ENCODE measurements at places on chromosomes 4 and X.
A peak's percentile ranks its signal among the peaks of the same experiment; 100 is the strongest.

- DNase-seq, result no peak
Observed at GRCh38 chr4:42519803-42520417, 122.6 kb downstream of the SHISA3 start.

GRCh38 chr4:140044337-140044902, 109.6 kb downstream of the MAML3 start:
- no peak for DNase-seq

GRCh38 chr4:164601653-164602052, 152.3 kb upstream of the SMIM31 start:
- no peak for DNase-seq

DNA sequence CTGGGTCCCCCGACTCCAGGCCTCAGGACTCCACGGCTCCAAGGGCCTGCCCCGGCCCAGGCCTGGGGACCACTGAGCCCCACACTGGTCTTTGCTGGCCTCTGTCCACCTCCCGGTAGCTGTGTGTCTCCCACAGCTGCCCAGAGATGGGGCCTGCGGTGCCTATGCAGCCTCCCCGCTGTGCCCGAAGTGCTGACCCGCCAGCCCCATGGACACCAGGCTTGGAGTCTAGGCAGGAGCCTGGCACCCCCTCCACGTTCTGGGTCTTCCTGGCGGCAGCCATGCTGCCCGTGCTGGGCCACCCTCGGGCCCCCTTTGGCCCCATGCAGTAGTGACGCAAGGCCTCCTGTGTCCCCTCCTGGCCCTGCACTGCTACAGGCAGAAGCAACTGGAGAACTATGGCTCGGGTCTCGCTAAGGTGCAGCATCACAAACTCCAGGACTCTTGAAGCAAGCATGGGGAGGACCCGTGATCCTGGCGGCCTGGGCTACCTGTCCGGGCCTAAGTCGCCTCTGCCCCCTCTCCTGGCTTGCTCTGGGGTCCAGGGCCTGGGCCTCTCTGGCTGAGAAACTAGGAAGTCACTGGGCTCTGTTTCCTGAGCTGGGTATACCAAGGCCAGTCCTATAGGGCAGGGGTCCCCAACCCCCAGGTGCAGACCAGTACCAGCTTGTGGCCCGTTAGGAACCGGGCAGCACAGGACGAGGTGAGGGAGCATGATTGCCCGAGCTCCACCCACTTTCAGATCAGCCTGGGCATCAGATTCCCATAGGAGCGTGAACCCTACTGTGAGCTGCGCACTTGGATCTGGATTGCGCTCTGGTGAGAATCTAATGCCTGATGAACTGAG, 917 bp downstream of the MYL5 start:
- no peak for DNase-seq

GRCh38 chrX:40169193-40170101, 71.7 kb upstream of the BCOR start:
- DNase-seq, result peak; percentile 61

GRCh38 chr4:6771229-6771671, 11.3 kb upstream of the KIAA0232 start:
- no peak for DNase-seq

- no peak for DNase-seq
Observed at GRCh38 chr4:37682701-37683401, 3.3 kb downstream of the RELL1 start.

- DNase-seq, result no peak
Observed at GRCh38 chr4:123497340-123497739, 100.7 kb downstream of the SPRY1 start.

DNA sequence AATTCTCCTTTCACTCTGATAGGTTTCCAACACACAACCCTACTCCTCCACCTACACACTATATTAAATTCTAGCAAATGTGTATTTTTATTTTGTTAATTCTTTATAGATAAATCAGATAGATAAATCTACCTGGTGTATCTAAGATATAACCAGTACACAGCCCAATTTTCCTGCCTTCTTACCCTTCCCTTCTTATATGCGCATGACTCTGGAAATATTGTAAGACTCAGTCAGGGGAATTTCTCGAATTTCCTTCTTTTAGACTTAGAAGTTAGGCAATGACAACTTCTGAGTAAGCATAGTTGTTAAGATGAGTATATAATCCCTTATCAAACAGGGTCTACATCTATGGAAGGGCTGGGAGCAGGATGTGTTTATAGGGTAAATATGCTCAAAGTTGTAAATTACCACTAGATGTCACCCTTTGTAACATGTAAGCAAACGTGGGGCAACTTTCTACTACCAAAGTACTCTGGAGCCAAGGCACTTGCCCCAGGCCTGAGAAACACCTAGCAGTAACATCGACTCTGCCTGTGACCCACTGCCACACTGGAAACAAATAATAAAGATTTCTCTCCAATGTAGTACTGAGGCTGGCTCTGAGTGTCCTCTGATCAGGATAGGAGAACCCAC, 444.7 kb downstream of the IQCM start:
- no peak for DNase-seq

DNA sequence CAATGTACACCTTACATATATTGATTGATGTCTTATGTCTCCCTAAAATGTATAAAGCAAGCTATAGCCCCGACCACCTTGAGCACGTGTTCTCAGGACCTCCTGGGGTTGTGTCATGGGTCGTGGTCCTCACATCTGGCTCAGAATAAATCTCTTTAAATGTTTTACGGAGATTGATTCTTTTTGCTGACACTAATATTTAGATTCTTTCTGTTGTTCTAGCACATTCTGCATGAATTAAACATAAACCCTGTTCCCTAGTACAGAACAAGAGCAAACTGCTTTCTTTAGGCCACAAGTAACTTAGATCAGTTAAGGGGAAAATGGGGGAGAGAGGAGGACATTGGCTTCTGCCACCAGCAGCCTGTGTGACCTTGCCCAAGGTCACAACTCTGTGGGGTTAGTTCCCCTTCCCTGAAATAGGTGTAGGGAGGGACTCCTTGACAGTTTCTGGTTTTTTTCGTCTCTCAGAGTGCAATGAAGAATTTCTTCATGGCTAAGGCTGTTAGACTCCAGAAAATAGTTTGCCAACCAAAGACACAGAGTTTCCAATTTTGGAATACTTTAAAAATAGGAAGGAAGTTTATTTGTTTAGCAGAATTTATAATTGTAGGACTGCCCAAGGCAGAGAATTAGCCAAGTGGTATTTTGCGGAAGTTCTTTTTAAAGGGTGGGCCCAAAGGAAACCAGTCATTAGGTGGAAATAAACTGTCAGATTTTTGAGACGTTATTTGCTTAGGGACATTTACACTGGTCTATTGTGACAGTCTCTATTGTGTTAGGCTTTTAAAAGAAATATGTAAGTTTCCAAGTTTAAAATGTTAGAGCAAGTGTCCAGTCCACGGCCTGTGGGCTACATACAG, 29.4 kb downstream of the PTTG2 start:
- no peak for DNase-seq

- no peak for DNase-seq
Observed at GRCh38 chr4:89803915-89804314, 33.0 kb downstream of the SNCA start.

GRCh38 chr4:153765894-153766293, 6.1 kb upstream of the RNF175 start:
- no peak for DNase-seq

DNA sequence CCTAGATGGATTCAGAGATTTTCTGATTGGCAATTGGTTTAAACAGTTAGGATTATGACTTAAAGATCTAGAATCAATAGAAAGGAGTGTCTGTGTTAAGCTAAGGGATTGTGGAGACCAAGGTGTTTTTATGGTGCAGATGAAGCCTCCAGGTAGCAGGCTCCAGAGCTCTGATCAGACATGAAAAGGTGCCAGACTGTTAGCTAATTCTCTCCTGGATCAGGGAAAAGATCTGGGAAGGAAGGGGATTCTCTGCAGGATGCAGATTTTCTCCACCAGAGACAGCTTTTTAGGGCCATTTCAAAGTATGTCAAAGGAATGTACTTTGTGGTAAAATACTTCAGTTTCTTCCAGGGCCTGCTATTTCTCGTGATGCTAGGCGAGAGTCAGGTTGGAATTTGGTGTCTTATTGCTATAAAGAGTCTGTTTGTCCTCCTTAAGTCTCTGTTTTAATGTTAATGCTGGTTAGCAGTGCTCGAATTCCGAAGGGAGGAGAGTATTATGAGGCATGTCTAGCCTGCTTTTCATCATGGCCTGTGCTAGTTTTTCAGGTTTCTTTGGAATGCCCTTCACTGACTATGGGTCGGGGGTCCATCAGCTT, 12.0 kb upstream of the GPR78 start:
- DNase-seq, result no peak

- no peak for DNase-seq
Observed at GRCh38 chr4:174873931-174874330, 44.2 kb upstream of the ADAM29 start.

GRCh38 chrX:149984411-149984810, 46.1 kb upstream of the EOLA2 start:
- DNase-seq, result no peak

- no peak for DNase-seq
Observed at GRCh38 chr4:140048419-140048995, 105.5 kb downstream of the MAML3 start.

GRCh38 chr4:107850438-107850837, 25.7 kb downstream of the SGMS2 start:
- DNase-seq, result no peak

- no peak for DNase-seq
Observed at GRCh38 chr4:153582954-153583702, 101.0 kb upstream of the TLR2 start.

- DNase-seq, result no peak
Observed at GRCh38 chr4:33772582-33772981, 2471.7 kb downstream of the ARAP2 start.

- no peak for DNase-seq
Observed at GRCh38 chrX:152822383-152823086, 8.0 kb downstream of the CETN2 start.

DNA sequence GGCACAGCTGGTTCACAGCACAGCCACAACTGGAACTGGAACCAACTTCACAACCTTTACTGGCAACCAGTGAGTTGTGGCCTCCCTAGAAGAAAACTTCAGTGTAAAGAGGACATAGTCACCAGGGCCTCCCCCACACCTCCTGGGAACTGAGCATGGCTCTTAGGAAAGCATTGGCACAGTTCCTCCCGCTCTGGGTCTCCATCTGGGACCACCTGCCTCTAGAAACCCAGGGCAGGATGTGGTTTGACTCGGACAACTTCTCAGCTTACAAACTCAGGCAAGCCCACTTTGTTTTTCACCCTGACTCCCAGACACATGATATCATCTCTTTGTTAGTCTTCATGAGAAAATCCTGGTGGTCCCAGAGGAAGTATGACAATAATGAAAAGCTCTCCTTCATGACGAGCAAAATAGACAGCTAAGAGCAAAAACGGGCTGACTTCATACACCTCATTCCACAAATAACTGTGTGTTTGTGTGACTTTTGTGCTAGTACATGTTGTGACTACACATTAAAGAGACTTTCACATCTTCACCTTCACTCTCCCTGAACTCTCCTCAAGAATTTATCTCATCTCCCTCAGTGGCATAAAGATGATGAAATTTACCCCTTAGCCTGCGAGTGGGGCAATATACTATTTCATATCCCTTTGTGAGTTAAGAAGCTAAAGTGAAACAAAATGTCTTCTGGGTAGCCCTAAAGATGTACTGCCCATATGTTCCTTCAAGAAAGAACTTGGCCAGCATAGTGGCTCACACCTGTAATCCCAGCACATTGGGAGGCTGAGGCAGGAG, 75.4 kb downstream of the SH3KBP1 start:
- no peak for DNase-seq

DNA sequence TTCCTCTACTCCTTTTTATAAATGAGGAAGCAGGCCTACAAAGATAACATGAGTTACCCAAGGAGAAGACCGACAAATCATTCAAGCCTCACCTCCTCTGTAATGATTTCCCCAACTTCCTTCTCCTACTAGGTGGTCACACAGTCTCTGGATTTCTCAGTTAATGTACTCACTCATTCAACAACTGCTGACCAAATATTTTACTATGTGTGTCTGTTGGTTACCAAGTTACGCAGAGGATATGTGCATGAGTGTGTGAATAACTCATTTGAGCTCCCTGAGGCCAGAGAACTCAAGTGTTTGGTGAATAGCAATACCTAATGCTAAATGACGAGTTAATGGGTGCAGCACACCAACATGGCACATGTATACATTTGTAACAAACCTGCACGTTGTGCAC, 10.4 kb downstream of the CASK start:
- no peak for DNase-seq

- DNase-seq, result no peak
Observed at GRCh38 chr4:176660561-176660960, 132.2 kb downstream of the VEGFC start.

DNA sequence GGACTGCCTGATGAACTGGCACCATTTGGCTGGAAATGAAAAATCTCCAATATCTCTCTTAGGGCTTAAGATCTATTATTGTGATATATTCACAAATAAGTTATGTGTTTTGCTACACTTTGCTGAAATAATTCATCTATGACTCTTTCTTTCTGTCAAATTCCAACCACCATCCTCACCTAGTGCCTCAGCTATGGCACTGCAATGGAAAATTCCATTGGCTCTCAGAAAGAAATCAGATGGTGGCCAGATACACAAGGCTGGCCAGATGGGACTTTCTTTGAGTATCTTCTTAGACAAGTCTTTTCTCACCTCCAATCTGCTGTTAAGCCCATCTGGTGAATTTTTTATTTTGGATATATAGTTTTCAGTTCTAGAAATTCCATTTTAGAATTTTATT, 28.0 kb downstream of the NAT8L start:
- DNase-seq, result no peak

- DNase-seq, result no peak
Observed at GRCh38 chrX:108362026-108362425, 76.2 kb downstream of the COL4A6 start.

DNA sequence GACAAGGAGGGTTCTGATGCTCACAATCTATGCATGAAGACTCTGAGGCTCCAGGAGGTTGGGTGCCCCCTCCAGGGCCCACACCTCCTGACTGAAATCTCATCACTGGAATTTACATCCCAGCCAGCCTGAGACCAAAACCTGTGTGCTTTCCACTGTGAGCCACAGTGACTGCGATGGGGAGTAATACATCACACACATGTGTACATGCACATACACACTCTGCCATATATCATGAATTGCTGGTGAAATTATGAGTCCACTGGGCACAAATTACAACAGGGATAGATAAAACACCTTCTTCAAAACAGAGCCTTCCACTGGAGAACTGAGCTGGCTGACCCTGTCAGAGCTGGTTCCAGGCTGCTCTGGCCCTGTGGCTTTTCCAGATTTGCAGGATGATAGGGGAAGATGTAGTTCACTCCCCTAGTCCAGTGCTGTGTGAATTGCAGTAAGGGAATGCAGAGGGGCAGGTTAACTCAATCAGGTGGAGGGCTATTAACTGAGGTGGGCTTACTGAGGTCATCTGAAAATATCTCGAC, 35.8 kb upstream of the MSX1 start:
- DNase-seq, result no peak

- no peak for DNase-seq
Observed at GRCh38 chr4:127143460-127144195, 489.1 kb upstream of the INTU start.

GRCh38 chrX:3216581-3217180, 129.8 kb downstream of the MXRA5 start:
- no peak for DNase-seq

GRCh38 chrX:41351923-41352322, 18.0 kb downstream of the DDX3X start:
- DNase-seq, result no peak

Measured in activated T-helper 1 cell treated with anti-CD3 and anti-CD28 coated beads, Interleukin-2, amount 50 U/mL, for 16 hours (primary cell).